ENCODE measurements at places on chromosomes 2 and 18.

DNA sequence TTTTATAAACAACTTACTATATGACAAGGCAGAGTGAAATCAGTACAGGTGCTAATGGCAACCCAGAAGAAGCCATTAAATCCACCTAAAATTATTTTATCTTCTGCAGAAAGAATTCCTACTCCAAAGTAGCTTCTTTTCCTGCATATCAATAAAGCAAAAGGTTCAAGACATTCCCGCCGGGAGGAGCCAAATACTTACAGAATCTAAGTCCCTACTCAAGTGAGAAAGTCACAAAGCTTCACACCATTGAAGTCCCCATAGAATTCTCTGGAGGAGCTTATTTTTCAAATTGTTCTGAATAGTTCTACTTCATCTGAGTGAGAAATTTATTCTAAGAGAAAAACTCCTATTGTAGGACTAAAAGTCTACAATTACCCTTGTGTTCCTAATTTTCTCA is 233.7 kb upstream of the HNRNPA3 start:
- DNase-seq, result no peak

- no peak for DNase-seq
Observed at GRCh38 chr2:10561288-10562035, 113.3 kb upstream of the ODC1 start.

DNA sequence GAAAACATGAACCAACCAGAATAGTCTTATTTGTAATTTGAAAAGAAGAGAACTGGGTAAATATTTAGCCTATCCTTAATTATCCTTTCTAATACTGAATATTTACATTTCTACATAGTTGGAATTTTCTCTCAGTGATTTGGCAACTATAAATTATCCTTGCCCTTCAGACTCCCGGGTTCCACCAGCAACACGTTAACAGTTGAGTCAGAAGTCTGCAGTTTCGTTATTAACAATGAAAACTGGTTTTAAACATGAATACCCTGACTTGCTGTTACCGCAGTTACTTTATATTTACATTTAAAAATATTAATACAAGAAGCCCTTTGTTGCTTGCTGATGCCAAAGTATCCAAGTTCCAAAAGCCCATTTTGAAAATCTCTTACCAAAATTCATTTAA is 673.0 kb downstream of the ARHGAP15 start:
- DNase-seq, result peak; percentile 64

GRCh38 chr2:133937669-133938068 is 316.2 kb upstream of the MGAT5 start:
- DNase-seq, result peak; percentile 16

DNA sequence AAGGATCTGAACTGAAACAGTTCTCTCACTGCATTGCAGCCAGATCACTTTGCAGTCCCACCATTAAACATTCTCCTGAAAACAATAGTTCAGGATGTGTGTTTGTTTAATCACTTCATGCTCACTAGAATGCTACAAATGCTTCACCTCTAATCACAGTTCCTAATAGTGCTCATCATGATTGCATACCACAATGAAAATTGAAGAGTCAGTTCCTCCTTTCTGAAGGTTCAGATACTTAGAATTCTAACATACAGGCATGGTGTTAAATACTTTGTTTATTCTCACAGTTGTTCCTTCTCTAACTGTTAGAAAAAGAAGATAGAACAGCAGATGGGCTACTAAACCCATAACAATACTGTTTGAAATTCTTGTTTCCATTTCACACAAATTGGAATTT is 622.3 kb upstream of the ACVR2A start:
- DNase-seq, result no peak

- no peak for DNase-seq
Observed at GRCh38 chr2:199440118-199440517, 17.6 kb downstream of the SATB2 start.

DNA sequence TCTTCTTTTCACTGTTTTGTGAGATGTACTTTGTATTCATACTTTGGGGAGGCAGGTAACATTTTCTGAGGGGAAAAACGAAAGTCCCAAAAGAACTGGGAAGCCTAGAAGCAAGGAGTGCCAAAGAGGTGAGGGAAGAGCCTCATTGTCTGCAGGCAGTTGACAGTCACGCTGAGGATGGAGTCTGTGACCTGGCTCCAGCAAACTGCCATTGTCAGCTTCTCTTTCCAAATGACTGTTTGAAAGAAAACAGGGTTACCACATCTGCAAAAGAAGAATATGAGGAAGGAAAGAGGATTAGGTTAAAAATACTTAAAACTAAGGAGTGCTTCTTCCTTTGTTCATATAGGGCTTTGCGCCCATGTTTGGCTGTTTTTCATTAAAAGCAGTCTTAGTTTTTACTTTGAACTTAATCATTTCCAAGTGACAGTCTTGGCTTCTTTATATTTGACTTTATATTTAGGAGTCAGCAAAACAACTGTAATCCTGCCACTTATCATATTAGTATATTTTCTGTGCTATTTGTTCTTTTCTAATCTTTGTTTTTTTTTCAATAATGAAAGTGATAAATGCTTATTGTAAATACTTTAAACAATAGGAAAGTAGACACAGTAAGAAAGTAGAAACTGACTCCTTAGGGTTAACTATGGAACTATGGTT is 35.0 kb downstream of the CERS6 start:
- no peak for DNase-seq

DNA sequence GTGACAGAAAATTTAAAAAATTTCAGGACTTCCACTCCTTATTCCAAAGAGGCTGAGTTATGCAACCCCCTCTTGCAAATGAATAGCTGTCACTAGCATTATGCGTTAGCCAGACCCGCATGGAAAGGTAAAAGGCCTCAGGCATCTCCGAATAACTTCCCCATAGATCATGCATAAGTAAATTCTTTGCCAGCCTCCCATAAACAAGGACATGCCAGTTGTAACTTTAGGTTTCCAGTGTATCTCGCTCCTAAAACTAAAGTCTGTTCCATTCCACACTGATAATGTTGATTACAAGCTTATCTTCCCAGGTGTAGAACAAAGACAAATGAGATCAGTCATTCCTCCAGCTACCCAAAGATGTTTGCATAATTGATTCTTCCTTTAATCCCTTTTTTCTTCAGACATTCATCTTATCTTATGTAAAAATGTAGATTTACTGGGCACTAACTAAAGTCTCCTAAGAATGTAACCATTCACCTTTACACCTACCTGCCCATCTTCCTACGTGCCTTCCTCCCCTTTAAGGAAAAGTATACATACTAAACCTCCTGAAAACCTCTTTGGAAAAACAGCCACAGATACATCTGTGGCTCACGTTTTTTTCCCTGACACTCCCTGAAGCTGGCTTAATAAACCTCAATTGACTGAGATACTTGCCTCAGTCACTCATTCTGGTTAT is 13.6 kb upstream of the NFU1 start:
- peak; percentile 4 for DNase-seq

DNA sequence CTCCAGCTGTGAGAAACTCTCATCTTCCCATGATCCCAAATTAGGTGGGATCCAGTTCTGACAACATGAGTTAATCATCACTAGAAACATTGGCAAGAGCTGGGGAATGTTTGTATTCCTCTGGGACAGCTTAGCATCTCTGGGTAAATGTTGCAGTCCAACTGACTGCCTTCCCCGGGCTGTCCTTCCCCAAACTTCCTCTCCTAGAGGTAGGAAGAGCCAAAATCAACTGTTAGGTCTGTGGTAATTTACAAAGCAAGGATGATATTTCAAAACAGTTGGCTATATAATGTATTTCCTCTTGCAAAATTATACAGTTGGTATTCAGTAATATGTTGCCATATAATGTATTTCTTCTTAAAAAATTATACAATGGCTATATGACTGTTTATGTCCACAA is 148.5 kb downstream of the MGAT5 start:
- peak; percentile 90 for DNase-seq

DNA sequence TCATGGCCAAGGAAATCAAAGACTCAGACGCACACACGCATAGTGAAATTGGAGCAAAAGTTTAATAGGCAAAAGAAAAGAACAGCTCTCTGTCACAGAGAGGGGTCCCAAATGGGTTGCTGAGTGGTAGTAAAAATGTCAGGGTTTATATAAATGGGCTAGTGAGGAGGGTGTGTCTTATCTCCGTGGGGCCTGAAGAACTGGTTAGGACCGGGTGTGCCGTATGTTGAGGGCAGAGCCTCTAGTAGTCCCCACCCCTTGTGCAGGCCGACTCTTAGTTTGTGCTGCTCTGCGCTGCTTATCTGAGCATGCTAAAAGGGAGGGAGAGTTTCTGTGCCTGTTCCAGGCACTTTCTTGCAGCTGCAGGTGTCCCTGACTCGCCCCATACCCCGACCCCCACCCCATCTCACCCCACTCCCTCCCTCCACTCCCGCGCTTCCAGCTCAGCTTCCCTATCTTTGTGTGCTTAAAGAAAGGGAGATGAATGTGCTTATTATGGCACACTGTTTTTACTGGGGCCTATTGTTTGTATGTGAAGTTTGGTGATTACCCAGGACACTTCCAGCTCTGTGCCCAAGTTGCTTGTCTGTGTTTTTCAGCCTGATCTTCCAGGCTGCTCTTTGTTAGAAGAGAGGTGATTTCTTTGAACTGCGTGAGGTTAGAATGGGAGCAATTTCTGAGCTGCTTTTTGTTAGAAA is 167.4 kb downstream of the SPAG16 start:
- DNase-seq, result no peak

DNA sequence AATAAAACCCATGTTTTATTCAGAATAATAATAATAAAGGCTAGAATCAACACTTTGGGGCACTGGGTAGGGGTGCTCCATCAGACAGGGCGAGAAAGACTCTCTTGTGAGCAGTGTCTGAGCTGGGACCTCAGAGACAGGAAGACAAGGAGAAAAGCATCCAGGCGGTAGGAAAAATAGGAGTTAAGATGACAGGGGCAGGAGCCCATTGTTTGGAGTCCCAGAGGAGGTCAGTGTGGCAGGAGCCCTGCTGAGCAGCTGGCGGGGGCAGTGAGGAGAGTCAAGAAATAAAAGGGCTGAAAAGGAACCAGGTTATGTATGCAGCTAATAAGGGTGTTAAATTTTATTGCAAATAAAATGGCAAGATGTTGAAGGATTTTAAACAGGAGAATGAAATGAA is 457.4 kb downstream of the FBXO15 start:
- DNase-seq, result no peak

GRCh38 chr2:53969285-53969967 is 1.4 kb downstream of the PSME4 start:
- DNase-seq, result peak; percentile 81

- no peak for DNase-seq
Observed at GRCh38 chr18:11578799-11579198, 30.6 kb upstream of the SLC35G4 start.

GRCh38 chr2:172335736-172336135 is 91.7 kb upstream of the ITGA6 start:
- DNase-seq, result no peak

DNA sequence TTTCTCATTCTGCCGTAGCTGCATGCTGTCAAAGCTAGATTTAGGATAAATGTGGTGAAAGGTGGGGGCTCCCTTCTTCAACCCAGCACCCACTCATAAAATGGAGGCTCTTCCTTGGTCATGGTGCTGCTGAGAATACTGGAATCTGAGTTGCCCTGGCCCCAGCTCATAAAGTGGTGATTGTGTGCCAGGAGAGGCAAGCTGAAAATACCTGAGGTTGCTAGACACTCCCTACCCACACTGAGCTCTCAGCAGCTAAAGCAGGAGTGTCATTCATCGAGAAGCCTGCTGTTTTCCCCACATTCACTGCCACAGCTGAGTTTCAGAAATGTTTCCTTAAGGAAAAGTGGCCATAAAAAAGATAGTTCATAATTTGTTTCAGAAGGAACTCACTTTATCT is 297.1 kb upstream of the RBMS1 start:
- DNase-seq, result no peak

- DNase-seq, result no peak
Observed at GRCh38 chr2:145018502-145018901, 498.6 kb upstream of the ZEB2 start.

- no peak for DNase-seq
Observed at GRCh38 chr18:29076645-29077044, 899.7 kb upstream of the CDH2 start.
